Upper lobe of left lung (tissue), 6 donors: ENCODE measurements at places on chromosomes 5 and 9.

GRCh38 chr9:132793606-132794580, 84.2 kb downstream of the AK8 start:
- DNase-seq = no peak

GRCh38 chr5:16819522-16820167, 116.4 kb downstream of the MYO10 start:
- peak; percentile 30 for DNase-seq

DNA sequence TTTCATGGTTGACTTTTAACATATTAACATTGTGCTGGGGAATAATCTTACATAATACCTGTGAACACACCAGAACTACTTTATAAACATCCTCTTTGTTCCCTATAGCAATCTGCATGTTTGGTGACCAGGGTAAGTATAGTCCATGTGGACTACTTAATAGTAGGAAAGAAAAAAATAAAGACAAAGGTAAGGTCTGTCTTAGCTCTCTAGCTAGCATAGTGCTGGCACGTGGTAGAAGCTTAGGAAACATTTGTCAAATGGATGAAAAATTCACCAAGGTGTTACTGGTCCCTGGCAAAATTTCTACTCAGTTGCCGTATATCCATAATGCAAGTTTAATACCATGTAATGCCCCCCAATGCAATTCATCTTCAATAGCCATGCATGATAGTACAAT, 78.6 kb upstream of the ABCA1 start:
- no peak for DNase-seq

- DNase-seq = no peak
These were observed 12.2 kb upstream of the CLINT1 start for GRCh38 chr5:157870837-157871834.

DNA sequence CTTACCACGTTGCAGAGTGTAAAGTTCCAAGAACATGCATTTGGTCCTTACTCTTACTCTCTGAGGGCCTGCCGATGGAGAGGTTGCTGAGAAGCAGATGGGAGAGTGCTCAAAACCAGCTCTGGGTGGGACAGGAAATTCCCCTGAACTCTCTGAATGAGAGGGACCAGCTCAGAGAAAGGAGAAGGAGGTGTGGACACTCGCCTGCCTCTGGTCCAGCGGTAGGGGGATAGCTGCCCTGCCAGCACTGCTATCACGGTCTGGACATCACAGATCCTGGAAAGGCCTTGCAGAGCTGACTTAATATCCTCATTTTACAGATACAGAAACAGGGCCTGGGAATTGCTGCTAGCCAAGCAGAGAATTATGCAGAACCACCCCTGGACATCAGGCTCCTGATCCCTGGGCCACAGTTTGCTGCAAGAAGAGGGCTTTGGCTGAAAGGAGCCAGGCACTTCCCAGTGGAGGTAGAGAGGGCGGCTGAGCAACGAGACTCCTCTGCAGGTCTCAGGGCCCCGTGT, 4.9 kb downstream of the TRAF1 start:
- DNase-seq = no peak

GRCh38 chr9:109716631-109717030, 63.4 kb upstream of the PALM2AKAP2 start:
- no peak for DNase-seq

DNA sequence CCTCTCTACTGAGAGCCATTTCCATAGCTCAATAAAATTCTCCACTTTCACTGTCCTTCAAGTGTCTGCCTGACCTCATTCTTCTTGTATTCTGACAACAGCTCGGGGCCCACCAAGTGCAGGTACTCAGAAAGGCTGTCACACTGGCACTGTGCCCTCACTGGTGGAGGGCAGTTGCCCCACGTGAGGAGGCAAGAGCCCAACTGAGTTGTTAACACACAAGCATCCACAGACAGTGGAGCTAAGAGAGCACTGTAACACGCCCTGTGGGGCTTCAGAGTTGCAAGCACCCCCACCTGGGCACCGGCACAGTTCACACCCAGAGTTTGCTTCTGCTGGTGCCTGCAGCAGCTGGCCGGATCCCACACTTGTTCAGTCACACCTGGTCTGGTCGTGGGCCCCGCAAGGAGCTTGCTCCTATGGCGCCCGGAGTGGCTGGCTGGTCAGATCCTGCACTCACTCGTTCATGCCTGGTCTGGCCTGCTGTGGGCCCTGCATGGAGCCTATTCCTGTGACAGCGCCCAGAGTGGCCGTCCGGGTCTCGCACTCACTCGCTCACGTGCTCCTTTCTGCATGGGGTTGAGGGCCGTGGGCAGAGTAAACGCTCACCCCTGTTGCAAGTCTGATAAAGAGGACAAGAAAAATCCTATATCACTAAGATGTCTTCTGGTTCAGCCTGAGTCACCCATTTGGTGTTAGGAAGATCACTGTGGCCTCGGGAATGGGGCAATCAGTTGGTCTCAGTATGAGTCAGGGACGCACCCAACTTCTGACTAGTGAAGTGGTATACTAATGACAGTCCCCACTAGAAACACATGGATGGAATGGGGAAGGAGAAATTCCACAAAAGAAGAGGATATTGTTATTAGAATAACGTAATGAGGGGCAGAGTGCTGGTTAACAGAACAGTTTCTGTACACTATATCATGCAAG, 87.0 kb upstream of the CCNH start:
- DNase-seq = peak; percentile 46

DNA sequence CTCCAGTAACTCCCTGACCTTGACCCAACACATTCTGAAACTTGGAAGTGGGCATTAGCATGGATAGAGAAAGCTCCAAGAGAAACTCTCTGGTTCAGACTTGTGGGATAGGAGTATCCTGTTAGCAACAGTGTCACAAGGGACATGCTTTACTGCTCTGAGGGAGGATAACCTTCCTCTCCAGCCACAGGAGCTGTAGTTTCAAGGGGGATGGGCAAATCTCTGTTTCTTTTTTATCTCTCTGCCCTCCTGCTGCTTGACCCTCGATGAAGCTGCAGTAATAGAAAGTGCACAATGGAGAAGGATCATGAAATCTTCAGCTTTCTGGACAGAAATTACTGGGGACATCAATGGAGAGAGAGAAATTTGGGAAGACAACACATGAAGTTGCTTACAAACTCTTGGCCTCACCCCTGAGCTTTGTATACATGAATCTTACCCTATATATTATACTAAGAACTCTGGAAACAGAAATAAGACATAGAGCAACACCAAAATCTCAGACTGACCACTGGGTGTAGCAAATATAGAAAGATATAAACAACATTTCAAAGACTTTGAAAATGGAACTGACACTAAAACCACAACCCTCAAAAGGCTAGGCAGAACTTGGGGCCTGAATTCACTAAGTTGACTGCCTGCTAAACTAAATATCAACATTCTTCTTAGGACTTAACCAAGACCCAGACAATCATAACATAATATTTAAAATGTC, 471.0 kb upstream of the MEF2C start:
- DNase-seq = no peak

GRCh38 chr9:116479056-116479544, 208.0 kb upstream of the TRIM32 start:
- DNase-seq = no peak

DNA sequence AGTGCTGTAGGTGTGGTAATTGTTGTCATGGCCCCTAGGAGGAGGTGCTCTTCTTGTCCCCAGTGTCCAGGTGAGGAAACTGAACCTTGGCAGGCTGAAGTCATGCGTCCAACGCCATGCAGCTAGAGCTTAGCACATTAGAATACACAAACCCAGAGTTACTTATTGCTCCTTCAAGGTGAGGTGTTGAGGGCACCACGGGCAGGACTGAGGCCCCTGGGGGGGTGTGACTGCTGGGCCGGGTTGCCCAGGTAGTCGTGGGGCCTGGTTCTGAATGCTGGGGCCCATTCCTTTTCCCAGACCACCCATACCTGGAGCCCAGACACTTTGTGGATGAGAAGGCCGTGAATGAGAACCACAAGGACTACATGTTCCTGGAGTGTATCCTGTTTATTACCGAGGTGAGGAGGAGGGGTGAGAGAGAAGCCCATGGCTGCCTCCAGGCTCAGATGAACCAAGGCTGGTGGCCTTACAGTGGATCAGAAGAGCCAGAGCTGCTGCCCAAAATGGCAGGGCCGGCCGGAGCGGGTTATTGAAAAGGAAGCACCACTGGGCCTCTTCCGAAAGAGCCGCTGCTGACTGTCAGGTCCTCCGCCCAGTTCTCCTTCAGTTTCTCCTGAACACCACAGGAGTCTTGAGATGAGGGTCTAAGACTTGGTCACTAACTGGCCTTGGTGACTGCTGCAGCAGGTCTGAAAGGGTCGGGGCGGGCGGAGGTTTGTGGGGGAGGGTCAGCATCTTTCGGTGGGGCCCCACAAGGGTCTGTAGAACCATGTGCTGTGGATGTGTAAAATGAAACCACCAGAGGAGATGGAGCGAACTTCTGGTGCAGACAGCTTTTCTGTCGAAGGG, 26.3 kb downstream of the PTPA start:
- DNase-seq = no peak

GRCh38 chr5:61632064-61632463, 300.0 kb downstream of the ZSWIM6 start:
- DNase-seq = no peak

DNA sequence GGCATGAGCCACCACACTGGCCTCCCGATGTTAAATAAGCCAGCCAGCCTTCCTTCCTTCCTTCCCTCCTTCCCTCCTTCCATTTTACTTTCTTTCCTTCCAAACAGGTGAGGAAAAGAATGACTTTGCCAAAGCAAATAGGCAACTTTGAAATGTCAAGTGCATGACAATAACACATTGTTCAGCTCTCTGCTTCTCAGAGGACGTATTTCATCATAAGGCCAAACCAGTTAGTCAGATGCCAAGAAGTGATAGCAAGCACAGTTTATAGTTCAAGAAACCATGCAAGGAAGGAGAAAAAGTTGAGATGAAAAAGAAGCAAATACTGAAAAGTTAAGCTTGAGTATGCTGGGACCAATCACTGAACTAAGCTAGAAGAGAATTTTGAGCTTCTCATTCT, 29.5 kb downstream of the POU4F3 start:
- no peak for DNase-seq

GRCh38 chr5:178423431-178423830, 166.8 kb downstream of the COL23A1 start:
- DNase-seq = no peak

- DNase-seq = no peak
These were observed 9.3 kb downstream of the ZNF622 start for GRCh38 chr5:16456103-16456832.

DNA sequence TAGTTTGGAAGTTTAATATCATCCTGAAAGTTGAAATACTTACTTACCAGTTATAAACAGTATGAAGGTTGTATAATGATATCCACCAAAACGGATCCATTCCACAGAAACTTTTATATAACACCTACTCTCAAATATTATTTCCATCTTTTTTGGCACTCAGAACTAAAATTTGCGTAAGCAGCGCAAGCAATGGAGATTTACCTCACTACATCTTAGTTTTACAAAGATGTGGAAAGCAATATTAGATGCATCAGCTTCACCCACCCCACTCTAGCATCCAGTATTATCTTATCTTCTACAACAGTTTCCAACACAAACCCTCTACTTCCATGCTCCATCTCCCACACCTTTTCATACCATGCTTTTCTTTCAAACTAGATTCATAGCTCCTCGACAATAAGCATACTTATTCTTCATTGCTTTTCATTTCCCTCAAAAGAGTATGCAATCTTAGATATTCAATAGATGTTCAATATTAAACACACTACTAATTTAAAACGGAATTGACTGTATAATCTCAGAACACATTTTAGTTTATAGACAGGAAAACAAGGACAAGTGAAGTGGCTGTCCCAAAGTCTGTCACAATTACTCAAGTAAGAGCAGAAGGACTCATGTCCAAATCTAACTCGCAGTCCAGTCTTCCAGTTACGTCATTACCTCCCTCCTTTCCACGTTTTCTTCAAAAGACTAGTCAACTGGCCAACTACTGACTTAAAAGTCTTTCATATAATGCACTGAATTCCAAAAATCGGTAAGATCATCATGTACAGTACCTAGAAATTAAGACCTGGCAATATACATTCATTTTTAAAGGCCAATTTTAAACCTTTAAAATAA, 2.2 kb downstream of the PPP2CA start:
- DNase-seq = no peak

GRCh38 chr5:35773967-35774366, 82.7 kb upstream of the IL7R start:
- no peak for DNase-seq

GRCh38 chr9:93669958-93670207, 93.5 kb downstream of the PHF2 start:
- no peak for DNase-seq

DNA sequence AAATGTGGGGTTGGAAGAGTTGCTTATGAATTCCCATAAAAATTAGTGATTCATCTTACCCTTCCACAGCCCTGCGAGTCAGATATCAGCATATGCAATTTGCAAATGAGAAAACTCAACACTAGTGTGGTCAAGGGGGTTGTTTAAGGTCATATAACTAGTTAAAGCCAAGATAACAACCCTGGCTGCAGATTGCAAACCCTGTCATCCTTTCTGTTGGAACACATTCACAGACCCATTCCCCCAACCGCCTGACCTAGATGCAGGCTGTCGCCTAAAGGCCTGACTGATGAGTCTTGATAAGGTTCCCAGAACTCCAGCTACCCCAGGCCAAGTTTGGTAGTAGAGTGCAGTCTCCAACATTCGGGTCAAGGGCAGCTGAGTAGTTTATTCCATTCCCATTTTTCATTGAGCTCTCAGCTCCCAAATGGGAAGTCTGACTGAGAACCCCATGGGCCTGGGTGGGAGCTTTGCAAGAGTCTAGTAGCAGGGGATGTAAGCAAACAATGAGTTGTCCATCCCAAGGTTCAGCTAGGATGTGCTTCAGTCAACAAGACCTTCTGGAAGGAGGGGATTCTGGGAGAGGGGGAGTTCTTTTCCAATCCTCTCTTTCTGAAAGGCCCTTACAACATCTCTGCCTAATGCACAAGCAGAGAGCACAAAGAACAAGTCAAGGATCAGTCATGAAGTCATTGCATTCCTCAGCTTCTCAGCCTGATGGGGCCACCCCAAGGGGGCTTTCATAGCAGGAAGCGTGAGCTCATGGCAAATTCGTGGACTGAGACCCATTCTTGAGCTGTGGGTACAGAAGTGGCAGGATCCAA, 40.3 kb downstream of the ADAM19 start:
- no peak for DNase-seq

GRCh38 chr5:180491496-180491895, 2.7 kb upstream of the CNOT6 start:
- no peak for DNase-seq

GRCh38 chr9:136824496-136825225, 16.9 kb downstream of the RABL6 start:
- DNase-seq = no peak

GRCh38 chr9:91026266-91026665, 224.6 kb downstream of the SYK start:
- DNase-seq = no peak

- no peak for DNase-seq
These were observed 19.2 kb downstream of the KCTD16 start for GRCh38 chr5:144189800-144190429.
